ENCODE measurements at places on chromosomes 3 and 15.

GRCh38 chr15:100256101-100256969, 85.4 kb downstream of the ADAMTS17 start:
- no peak for DNase-seq

DNA sequence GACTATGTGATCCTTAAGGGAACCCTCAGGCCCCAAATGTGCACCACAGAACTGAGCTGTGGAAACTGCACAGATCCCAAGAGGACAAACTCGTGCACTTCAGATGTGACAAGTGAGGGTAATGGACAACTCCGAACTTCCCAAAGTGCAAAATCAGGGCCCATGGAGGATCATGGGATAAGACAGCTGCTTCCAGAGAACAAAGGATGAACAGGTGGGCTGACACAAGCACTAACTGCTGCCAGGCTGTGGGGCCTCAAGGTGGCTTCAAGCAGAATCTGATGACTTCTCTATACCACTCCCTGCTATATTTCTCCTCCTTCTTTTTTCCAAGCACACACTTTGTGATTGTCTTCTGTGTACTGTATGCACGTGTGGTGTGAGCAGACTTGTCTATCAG, 5.4 kb downstream of the TARS3 start:
- DNase-seq: no peak

DNA sequence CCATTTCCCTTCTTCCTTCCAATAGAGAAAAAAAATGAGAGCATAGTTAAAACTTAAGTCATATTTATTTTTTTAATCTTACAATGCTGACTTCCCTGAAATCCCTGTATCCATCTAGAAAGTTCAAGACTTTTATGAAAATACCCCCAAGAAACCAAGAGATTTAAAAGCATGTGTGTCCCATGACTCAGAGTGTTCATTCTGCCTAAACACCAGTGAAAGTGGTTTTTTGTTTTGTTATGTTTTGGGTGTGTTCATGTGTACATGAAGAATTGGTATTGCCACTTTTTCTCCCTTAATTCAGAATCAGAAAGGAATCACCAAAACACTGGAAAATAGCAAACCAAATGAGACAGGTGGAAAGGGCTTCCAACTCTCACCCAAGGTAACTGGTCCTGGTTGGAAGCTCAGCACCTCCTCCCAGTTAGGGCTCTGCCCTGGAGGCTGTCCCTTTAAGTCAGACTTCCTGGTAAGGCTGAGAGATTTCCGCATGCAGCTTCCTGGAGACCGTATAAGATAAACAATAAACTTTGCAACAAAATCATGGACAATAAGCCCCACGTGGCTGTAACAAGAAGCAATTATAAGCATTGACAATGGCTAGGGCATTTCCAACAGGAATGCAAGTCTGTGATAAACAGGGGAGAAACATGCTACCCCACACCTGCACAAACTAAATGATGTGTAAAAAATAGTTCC, 121.9 kb upstream of the ARHGEF3 start:
- DNase-seq: no peak

DNA sequence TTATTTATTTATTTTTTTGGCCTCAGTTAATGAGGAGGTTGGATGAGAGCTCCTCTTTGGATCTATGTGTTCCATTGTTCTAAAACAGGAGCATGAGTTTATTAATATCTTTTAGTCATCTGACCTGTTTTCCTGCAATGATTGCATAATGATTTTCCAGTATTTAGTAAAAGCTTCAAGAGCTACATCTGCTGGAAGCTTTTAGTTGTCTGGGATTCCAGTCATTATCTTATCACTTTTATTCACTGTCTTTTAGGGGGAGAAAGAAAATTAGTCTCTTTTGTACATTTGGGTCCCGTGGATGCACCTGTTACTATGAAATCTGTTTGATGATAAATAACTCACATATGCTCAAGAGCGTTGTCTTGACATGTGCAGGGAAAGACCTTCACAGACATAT, 1270.0 kb downstream of the ROBO1 start:
- no peak for DNase-seq

- no peak for DNase-seq
Measured at GRCh38 chr3:30713885-30714503, 107.6 kb downstream of the TGFBR2 start.

DNA sequence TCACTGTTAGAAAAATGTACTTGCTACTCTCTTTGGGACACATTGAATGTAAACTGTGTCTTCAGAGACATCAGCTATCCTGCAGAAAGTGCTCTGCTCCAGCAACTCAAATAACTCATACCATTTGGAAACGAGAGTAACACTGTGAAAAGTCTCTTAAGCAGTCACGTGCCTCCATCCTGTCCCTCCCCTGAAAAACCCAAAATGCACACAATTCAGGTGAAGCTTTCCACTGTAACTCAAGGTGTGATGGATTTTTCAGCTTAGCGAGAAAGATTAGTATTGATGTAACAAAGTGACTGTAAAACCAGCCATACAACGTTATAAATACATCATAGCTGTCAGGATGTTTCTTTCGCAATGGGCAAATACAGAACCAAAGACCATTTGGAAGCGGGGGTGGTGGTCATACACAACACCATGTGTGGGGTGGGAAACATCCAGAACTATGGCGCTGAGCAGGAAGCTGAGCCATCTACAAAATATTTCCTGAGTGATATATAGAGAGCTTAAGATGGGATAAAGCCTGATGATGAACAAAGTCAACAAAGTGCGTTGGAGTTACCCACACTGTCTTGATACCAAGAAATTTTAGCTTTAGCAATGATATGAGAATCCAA, 332.3 kb downstream of the FOXP1 start:
- DNase-seq: no peak

DNA sequence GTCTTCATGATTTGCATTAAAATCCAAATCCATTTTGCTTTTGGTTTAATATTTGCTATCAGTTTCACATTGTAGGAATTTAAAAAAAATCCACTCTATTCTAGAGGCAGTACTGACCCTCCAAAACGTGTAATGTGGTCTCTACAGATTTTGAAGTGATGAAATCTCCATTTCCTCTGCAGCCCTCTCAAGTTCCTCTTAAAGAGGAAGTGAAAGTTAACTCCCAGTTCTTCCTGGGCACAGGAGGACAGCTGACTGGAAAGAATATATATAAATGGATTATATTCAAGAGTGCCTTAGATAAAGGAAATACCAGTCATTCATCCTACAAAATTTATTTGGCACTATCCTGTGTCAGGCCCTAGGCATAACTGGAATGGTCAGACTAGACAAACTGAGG, 83.5 kb upstream of the PLCL2 start:
- no peak for DNase-seq

DNA sequence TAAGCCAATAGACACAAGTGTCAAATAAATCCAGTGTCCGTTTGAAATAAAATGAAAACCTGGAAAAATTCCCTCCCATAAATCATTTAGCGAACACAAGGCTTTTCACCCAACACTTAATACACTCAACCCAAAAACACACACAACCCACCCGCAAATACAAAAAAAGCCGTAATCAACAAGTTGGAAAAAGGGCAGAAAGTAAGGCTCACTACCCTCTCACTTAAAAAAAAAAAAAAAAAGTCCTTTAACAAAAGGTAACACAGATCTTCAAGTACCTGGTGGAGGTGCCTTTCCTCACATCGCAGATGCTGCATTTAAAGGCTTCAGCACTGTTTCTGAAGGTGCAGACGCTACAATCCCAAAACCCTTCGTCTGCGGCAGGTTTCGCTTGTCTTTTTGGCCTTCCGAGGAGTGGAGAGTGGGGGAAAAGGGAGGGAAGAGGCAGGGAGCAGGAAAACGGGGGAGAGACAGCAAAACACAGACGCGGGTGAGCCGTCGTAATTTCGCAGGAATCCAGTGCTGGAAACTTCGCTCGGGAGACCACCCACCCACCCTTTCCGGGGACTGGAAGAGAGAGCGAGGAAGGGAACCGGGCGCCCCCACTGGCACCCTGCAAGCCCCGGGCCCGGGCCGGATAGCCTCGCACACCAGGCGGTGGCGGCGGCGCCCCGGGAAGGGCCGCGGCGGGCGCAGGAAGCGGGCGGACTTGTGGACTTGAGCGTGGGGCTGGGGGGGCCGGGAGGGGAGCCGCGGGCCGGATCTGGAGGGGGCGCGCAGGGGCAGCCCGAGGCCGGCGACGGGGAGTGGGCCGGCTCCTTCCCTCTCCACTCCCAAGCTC, 401.8 kb downstream of the SHQ1 start:
- DNase-seq: no peak

DNA sequence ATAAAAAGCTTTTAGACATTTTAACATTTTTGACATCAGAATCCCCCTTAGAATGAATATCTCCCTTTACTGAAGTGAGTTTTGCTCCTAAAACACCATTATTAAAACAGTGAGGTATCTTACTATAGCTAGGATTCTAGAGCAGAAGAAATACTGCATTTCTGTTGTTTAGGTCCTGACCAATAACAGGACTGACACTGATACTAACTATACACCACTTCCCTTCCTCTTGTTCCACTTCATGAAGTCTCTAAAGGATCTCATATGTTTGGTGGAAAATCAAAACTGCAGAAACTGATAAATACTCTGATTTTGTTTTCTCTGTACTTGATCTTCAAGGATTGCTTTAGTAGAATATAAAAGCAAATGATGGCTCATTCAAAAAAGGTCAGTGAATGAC, 230.7 kb downstream of the SUCLG2 start:
- no peak for DNase-seq

DNA sequence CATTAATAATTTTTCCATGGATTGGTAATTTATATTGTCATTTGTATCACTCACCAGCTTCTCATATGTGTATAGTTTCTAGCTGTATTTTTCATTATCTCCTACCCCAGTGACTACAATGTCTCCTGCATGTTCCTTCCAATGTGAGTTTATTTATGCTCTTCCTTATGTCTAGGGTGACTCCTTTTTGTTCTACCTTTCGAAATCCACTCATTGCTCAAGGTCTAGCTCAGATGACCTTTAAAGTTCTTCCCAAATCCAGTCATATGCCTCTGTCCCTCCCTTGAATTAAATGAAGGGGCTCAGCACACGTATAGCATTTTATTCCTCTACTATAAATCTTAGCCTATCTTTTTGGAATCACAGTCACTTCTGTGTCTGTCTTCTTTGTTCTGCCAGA, 53.0 kb downstream of the TMEM45A start:
- DNase-seq: no peak

DNA sequence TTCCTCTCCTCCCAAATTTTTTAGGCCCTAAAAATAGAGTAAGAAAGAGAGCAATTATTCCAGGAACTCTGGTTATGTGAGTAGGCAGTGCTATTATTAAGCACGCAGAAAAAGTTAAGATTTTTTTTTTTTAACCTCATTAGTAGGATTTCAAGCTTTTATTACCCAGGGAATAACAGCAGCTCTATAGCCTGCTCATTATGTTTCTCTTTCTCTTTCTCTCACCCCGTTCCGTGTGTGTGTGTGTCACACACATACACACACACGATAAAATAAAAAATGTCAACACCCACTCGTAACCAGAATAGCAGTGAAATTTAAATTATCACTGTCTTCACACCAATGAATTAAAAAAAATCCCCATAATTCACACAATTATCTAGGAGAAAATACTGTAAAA, 30.3 kb downstream of the GADL1 start:
- DNase-seq: no peak

DNA sequence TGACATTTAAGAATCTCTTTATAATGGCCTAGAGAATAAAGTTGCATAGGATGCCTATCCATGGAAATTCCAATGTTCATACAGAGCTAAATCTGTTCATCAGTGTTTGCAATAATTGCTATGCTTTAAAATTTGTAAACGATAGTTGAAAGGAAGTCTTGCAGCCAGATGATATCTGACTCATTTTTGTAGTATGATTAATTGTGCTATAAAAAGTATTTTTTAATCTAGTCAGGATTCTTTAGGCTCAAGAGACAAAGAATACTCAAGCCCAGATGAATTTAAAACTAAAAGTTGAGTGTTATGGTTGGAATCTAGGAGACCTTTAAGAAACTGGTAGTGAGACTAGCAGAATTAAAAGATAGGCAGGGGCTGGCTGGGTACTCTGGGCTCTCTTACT, 50.5 kb downstream of the SUCNR1 start:
- DNase-seq: no peak

- DNase-seq: no peak
Measured at GRCh38 chr3:57953576-57953975, 54.6 kb upstream of the FLNB start.

DNA sequence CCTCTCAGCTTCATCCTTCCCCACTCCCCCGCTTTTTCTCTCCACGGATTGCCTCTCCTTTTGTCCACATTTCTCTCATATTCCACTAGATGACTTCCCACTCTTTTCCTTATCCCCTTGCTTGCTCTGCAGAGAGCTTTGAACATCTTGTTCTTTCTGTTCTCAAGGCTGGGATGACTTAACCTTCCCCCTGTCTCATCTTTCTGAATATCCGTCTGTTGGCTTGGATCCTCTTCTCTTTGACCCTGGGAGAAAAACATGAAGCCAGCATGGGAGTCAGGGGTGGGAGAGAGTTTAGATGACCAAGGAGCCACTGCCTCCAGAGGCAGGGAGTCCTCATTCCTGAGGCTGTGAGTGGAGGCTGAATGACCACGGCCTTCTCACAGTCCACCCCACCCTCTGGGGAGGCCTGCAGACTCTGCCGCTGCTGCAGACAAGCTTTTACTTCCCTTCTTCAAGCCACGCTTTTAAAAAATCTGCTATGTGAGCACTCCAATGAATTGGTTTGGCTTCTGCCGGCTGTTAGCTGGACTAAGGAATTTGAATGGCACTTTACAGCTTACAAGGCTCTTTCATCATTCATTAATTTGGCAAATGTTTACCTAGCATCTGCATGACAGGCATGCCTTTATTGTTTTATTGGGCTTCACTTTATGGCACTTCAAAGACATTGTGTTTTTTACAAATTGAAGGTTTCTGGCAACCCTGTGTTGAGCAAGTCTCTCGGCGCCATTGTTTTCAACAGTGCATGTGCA, 111.6 kb upstream of the SLC6A6 start:
- no peak for DNase-seq

DNA sequence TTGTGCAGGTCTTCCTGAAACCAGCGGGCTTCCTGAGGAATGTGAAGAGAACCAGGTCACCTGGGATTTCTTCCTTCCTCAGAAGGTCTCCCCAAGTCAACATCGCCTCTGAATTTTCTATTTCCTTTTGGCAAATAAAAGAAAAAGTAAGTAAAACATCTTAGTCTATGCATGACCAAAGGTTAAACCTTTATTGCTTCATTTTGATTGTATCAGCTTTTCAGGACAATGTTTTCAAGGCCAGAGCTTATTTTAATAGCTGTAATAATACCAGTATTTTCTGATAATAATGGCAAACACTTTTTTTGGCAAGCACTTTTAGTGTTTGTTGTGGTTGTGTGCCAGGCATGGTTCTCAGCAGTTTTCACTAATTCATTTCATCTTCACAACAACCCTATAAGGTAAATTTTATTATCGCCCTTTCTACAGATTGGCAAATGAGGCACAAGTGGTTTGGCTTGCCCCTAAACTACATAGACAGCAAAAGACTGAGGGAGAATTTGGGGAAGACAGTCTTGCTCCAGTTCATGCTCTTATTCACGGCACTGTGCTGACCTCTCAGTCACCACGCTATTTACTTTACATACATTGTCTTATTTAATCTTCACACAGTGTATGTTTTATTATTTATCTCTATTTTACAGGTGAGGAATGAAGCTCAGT, 110.4 kb downstream of the RPL22L1 start:
- no peak for DNase-seq

DNA sequence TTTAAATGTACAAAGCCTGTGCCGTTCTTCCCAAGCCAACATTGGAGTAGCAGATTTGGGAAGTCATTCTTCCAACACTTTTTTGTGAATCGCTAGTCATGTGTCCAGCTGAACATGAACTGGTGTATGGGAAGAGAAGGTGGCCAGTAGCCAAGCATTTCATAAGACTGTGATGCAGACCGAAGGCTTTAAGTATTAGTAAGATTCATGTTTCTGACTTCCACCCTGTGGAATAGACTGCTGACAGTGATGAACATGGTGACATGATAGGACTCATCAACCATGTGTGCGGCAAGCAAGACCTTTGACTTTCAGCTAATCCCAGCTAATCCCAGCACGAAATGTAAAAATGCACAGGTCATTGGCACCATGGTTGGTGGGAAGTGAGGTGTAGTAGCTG, 48.3 kb upstream of the THSD4 start:
- no peak for DNase-seq
